Stimulated activated CD8-positive, alpha-beta memory T cell treated with anti-CD3 and anti-CD28 coated beads, Interleukin-7, amount 100 ng/mL, for 24 hours (primary cell): ENCODE measurements at places on chromosomes 6 and 20.

DNA sequence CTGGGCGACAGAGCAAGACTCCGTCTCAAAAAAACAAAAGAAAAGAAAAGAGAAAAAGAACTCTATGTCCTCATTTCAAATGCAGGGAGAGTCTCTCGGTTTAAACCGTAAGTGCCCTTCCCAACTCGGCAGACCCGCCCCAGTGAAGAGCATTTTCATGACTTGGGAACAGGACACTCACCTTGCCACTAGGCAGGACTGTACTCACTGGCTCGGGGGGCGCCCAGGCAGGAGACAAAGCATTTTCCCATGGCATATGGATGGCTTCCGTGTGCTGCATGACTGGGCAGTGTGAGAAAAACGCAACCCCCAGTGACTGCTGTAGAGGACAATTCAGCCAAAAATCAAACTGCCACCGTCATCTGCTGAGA, 23.7 kb upstream of the MRGBP start:
- DNase-seq, result no peak

DNA sequence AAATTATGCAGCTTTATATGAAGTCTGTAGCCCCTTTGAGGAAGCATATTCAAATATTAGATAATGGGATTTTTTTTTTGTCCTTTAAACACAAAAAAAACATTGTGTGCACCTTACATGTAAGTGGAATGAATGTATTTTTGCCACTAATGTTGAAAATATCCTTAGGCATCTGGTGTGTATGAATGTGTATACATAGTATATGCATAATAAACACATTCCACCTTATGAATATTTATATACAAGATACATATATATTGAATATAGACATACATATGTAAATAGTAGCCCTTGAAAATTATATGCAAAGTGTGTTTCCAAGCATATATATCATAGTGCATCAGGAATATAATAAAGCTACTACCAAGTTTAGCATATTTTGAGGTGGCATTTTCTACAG, 94.8 kb downstream of the SOBP start:
- no peak for DNase-seq

DNA sequence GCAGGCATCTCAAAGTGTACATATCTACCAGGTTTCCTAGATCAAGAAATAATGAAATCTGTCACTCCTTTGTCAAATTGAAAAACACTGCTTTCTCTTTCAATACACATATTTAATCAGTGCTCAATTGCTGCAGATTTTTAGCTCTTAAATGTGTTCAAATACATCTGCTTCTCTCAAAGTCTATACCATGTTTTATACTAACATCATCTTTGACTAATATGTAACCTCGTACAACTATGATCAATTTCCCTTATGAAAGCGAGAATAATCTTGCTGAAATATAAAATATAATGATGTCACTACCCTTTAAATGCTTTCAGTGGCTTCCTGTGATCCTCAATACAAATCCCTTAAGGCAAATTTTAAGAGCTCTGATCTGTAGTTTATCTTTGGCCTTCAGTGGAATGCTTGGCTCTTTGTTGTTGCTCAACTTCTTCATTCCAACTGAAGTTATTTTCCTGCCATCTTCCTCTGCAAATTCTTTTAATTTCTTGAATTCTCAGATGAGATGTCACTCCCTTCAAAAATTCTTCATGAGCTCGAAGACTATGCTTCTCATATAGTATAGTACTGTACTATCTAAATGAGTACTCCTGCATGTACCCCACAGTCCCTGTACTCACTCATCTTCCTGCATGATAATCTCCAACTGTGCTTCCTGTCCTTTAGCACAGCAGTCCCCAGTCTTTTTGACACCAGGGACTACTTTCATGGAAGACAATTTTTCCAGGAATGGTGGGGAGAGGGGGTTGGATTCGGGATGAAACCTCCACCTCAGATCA, 545.1 kb upstream of the GJE1 start:
- no peak for DNase-seq

- DNase-seq, result peak; percentile 83
Observed at GRCh38 chr20:37527638-37528445, at the start of gene BLCAP. Gene BLCAP (minus strand): TSS chr20:37527876. CDS start chr20:37519174, 8,702 bp downstream.

GRCh38 chr6:111844921-111845320, 28.3 kb downstream of the FYN start:
- DNase-seq, result no peak

DNA sequence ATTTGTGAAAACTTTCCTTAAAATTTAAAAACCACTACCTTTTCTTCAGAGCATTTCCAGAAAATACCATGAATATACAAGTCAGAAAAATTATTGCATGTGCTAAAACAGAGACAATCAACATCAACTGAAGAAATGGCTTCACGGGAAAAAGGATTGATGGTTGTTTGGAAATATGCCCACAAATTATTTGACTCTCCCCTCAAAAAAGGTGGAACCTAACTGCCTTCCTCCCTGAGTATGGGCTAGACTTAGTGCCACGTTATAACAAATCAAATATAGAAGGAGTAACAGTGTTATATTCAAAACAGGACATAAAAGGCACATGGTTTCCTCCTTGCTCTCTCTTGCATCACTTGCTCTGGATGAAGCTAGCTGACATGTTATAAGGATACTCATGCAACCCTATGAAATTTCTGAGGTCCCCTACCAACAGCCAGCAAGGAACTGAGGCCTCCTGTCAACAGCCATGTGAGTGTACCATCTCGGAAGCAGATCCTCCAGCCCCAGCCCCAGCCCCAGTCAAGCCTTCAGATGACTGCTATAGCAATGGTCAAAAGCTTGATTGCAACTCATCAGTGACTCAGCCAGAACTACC, 8.4 kb downstream of the BTBD9 start:
- DNase-seq, result no peak

DNA sequence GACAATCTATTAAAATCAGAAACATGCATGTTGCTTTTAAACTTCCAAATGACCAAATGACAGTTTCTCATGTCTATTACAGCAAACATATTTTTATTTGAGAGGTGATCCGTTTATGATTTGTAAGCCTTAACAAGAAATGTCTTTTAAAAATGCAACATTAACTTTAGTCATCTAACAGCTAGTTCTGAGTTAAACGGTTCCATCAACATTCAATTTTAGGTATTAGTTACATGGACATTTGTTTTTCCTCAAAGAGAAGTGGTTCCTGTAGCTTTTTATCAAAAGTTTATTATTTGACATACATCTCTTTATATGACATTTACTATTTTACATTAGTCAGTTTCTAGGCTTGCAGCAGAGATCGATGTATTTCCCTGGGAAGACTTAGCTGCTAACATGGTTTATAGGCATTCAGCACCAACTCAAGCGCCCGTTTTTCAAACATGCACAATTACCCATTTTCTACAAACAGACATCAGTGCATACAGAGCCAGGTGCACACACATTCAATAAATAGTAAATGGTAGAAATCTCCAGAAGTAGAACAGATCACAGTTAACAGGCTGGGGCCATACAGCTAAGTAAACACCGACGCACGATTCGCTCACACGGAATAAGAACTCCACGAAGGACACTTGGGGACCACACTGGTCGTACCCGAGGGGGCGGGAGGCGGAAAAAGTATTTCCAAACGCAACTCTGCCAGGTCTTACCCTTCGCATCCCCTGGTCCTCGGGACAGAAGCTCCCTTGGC, 882 bp downstream of the CNR1 start:
- DNase-seq, result no peak

GRCh38 chr20:35586751-35587425, 28.7 kb upstream of the SPAG4 start:
- DNase-seq, result no peak

- no peak for DNase-seq
Observed at GRCh38 chr6:99495466-99495865, 19.8 kb downstream of the USP45 start.

DNA sequence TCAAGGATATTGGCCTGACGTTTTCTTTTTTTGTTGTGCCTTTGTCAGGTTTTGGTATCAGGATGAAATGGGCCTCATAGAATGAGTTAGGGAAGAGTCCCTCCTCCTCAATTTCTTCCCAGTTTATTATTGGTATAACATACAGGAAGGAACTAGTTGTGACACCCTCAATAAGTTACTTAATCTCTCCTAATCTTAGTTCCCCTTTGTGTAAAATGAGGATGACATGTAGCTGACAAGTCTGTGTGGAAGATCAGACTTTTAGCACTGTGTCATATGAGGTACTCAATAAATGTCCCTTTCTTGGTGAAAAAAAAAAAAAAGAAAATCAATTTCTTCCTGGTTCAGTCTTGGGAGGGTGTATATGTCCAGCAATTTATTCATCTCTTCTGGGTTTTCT, 155.8 kb downstream of the PDE7B start:
- DNase-seq, result no peak

DNA sequence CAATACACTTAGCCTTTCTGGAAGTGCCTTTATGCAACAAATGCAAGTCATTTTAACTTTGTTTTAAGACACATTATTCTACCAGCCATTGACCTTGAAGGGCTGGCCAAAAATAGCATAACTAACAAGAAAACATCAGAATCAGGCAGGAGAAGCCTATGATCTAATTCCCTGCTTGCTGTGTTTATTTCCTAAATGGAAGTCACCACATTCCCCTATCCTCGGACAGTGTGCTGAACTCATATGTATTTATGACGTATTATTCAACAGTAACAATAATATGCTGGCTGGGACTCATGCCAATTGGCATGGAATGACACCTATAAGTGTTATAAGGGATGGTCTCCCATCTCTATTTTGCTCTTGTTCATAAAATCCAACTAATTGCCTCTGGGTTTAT, 140.7 kb downstream of the MAP3K7 start:
- no peak for DNase-seq

GRCh38 chr6:43938178-43939105, 168.4 kb downstream of the VEGFA start:
- DNase-seq, result no peak

GRCh38 chr6:125310994-125311649, 9.4 kb upstream of the HDDC2 start:
- no peak for DNase-seq

DNA sequence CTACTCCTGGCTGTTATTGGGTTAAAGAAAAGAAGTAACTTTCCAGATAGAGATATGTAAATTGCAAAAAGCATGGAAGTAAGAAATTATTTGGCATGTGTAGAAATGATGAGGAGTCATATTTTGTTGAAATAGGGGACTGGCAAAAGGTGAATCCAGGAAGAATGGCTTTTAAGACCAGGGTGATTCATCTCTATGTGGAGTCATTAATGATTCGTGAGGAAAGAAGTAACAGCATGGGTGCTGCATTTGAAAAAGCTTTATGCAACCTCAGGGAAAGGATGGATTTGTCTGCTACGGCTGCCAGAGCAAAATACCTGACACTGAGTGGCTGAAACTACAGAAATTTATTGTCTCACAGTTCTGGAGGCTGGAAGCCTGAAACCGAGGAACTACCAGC, 14.8 kb upstream of the SYNE1 start:
- DNase-seq, result no peak

- DNase-seq, result no peak
Observed at GRCh38 chr6:43355862-43356590, 13.4 kb downstream of the ZNF318 start.

GRCh38 chr6:12614456-12614855, 102.1 kb upstream of the PHACTR1 start:
- DNase-seq, result no peak

DNA sequence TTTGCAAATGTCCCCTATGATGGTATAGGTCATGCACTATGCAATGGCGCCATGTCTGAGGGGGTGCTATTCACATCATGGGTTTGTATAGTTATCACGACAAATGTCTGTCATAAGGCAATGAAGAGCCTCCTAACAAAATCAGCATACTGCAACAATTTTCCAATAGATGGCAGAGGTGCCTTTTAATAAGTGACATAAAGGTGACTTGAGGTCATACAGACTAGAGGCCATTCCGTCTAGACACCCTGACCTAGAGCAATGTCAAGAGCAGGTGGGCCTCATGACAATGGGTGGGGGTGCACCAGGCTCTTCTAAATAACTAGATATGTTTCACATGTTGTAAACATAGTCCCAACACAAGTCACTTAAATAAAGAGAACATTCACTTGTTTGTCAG, 107.7 kb downstream of the KIF6 start:
- DNase-seq, result no peak

- no peak for DNase-seq
Observed at GRCh38 chr6:12298995-12299394, 8.8 kb downstream of the EDN1 start.

GRCh38 chr6:27865850-27866356, 46.3 kb downstream of the OR2B2 start:
- no peak for DNase-seq

GRCh38 chr6:151992091-151992490, 184.6 kb downstream of the ESR1 start:
- no peak for DNase-seq

GRCh38 chr6:164856138-164856537, 453.3 kb downstream of the C6orf118 start:
- no peak for DNase-seq

DNA sequence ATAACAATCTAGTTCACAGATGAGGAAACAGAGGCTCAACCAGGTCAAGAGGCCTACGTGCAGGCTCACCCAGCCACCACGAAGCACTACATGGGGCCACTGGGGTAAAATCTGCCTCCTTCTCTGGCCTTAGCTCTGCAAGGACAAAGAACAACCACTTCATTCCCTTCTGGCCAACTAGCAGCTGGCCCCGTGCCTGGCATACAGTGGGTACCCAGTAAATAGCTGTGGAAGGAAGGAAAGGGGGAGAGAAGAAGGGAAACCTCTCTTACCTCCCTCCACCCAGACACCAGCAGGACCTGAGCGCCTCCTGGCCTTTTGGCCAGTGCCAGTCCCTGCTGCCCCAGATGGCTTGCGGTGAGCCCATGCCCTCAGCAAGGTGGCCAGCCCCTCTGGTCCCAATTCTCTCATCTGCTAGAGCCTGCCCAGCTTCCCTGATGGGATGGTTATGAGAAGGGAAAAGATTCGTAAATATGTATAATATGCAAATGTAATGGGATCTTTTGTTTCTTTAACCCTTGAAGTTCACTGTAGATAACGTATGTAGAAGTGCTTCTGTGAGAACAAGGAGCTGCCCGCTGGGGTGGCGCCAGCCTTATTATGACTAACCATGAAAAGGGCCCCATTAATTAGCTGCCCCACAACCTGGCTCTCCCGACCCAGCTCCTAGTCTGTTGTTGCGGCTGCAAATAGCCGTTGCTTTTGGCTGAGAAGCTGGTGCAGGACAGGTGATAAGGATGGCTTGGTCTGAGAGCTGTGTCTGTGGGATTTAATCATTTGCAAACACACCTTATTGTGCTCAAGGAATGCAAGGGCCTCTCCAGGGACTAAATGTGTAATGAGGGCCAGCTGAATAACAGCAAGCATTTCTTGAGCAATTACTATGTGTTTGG, 62.0 kb downstream of the DLGAP4 start:
- DNase-seq, result no peak

GRCh38 chr6:4786996-4787395, 10.8 kb downstream of the CDYL start:
- no peak for DNase-seq

- DNase-seq, result no peak
Observed at GRCh38 chr6:18533793-18534192, 146.6 kb downstream of the RNF144B start.

- DNase-seq, result no peak
Observed at GRCh38 chr6:136922685-136923006, 545 bp downstream of the SLC35D3 start.

DNA sequence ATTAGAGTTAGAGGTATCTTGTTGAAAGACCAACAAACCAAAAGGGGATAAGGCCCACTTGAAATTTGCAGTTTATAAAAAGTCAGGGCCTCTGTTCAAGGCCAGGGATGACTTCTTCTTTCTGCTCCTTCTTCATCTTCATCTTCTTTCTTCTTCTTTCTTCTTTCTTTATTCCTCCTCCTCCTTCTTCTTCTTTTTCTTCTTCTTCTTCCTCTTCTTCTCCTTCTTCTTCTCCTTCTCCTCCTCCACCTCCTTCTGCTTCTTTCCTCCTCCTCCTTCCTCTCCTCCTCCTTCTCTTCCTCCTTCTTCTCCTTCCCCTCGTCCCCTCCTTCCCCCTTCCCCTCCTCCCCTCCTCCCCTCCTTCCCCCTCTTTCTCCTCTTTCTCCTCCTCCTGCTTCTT, 18.4 kb upstream of the ZNF292 start:
- no peak for DNase-seq
